Nucleus accumbens (tissue), 56 donors: ENCODE measurements at places on chromosomes 1 and 21.

GRCh38 chr1:22444856-22445255, 6.8 kb upstream of the ZBTB40 start:
- DNase-seq, result no peak

GRCh38 chr1:118825619-118826018, 162.5 kb downstream of the TBX15 start:
- DNase-seq, result no peak

DNA sequence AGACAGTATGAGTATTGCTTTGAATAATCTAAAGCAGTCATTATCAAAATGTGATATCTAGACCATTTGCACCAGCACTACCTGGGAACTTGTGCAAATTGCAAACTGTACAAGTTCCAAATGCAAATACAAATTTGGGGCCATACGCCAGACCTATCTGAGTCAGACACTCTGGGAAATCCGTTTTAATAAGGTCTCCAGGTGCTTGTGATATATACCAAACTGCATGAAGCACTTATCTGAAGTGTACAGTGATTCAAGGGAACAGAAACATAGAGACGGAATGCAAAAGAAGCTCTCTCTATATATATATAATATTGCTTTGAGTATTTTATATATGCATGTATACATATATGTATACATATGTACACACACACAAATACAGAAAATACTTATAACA, 36.2 kb upstream of the ASPM start:
- DNase-seq, result no peak

GRCh38 chr1:168582688-168583336, 6.4 kb downstream of the XCL1 start:
- DNase-seq, result no peak

DNA sequence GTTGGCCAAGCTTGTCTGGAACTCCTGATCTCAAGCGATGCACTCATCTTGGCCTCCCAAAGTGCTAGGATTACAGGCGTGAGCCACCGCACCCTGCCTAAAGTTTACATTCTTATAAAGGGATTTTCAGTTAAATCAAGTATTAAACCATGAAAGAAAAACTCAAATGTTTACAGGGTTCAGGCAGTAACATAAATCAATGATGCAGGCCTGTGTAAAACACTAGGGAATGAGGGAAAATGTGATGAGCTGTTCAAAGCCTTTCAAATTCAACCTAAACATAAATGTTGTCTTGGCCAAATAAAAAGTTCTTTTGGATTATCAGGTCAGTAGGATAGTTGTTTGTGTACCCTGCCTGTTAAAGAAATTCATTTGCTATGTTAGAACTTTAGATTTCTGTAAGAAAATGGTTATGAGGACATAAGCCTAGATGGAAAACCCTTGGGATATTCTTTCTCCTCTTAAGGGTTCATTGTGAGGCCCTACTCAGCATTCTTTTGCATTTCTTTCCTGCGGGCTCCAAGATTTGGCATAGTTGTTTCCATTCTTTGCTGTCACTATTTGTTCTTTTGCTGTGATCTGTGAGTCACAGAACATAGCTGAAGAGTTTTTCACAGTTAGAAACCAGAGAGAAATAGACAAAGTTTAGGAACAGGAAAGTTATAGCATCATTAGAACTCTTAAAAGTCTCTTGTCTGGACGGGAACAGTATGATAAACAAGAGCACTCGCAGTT, 8.9 kb upstream of the ZRANB2 start:
- no peak for DNase-seq
